NCI-H146 (cell line): ENCODE measurements at places on chromosomes 7 and 10.

DNA sequence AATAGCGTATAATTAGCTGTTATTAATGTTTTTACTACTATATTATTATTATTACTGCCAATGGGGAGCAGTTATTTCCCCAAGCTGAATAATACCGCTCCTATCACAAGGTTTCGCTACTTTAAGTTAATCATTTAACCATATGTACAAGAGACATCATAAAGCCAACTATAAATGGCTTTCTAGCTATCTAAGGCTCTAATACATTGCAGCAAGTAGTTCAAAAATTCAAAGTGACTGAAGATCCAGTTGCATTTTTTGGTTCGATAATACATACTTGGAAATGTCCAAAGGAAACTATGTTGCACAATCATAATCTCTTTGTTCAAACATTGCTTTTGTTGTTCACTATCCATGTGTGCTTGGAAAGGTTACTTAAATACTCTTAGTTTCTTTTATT, 952.0 kb upstream of the MBL2 start:
- no peak for DNase-seq

DNA sequence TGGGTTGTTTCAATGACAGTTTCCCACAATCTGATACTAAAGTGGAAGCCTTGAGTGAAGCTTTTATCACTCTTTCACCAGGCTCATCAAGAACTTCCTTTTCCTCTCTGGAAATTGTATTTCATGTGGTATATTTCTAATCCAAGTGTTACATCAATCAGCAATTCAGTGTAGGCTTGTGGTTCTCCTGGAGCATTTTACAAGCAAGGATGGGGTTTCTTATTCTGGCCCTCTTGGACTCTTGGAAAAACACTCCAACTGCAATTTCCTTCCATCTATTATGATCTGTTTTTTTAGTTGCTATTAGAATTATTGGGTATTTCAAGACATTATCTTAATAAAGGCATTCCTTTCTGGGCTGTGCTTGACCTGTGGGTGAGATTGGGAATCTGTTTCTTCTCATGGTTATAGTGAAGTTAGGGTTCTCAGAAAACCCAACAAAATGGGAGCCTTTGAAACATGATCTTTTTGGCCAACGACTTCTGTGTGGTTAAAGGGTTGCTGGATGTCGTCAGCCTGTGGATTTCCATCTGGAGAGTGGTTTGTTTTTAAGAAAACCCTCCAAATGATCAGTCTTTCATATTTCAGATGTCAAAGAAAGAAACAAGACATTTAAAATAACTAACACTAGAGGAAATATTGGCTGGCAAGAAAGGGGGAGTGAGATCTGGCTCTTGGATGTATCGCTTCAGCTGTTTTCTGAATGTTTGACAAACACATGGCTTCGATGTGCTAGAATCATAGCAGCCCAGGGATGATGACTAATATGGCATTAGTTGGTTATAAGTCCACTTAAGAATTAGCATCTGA, 540.2 kb downstream of the LRMDA start:
- DNase-seq: no peak

DNA sequence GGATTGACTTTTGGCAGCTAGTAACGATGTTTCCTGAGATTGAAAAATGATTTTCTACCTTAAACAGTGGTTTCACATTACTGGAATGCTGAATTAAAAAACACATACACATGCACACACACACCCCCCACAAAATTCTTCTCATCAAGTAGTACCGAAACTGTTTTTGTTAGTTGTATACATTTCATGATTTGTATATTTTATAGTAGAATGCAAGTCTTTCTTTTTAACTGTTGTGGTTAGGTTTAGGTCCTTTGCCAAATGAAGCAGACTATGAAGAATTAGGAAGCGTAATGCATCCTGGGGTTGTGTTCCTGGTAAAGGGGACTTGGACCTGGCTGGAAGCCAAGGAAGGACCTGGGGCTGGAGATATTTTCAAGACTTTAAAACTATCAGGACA, 505.8 kb downstream of the SUGCT start:
- DNase-seq: no peak

GRCh38 chr7:44222776-44223261, 22.0 kb downstream of the YKT6 start:
- peak; percentile 83 for DNase-seq

- DNase-seq: no peak
Observed at GRCh38 chr7:29463504-29464158, 100.0 kb upstream of the PRR15 start.

GRCh38 chr10:98268694-98269431, 869 bp upstream of the LOXL4 start:
- peak; percentile 60 for DNase-seq

DNA sequence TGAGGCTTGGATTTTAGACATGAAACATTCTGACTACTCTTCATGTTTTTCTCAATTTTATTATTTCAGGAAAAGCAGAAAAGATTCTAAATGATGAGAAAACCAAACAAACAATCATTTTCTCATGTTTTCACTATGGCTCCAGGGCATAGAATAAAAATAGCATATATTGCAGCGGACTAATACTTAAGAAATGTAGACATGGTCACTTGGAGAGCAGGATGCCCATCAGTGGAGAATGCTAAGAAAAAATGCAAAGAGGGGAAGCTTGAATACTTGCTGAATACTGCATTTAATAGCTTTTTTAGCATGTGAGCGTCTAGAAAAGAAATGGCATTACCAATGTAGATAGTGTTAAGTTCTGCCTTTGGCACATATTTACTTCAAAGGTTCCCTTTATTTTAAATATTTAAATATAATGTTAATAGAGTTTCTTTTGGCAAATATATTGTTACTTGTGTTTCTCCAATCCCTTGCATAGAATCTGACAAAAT, 107.9 kb downstream of the PPP1R17 start:
- DNase-seq: no peak

DNA sequence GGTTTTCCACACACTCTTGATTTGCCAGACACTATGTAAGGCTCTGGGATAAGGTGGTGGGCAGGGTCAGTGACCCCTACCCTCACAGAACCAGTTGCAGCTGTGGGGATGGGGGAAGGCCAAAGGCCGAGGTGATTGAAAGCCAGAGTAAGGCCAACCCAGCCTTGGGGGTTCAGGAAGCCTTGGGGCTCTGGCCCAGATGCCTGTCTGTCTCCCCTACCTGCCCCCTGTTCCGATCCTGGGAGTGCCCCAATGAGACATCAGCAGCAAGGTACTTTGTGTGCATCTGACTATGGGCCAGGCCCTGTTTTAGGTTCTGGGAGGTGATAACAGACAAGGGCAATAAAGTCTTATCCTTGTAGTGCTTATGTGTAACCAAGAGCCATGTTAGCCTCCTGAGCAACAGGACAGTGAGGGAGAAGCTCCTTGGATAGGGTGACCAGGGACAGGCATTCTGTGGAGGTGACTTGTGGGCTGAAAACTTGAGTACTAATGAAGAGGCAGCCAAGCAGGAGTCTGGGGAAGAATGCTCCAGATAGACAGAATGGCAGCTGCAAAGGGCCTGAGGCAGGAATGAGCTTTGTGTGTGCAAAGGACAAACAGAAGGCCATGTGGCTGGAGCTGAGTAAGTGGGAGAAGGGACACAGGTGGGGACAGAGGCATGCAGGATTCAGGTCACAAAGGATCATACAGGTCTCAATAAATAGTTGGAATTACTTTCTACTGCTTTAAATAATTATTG, 35.4 kb downstream of the TSPAN14 start:
- DNase-seq: no peak

DNA sequence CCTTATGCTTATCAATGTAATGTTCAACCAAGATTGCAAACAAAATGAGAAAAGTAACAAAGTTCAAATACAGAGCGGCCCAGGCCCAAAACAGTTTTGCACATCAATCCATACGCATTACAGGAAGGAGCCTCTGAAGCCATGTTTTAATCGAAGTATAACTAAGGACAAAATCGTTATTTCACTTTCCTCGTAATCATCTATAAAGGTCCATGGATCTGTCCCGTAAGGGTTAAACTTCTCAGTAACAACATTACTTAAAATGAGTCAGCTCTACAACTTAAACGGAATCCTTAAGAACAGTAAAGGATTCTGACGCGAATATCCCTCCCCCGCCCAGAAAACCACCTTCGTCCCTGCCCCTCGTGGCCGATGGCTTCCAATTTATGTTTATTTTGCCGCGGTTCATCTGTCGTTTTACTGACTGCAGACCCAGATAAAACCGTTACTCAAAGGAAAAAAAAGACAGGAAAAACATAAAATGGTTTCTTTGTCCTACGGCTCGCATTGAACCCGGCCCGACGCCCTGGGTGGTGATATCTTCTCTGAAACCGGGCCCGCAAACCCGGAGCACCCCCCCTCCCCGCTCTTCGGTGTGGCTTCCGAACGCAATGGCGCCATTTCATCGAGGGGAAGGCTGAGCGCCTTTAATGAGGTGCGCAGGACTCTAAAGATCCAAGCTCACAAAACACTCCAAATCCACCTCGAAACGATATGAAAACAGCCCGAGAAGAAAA, 1.1 kb downstream of the HNRNPA2B1 start:
- DNase-seq: peak; percentile 71

DNA sequence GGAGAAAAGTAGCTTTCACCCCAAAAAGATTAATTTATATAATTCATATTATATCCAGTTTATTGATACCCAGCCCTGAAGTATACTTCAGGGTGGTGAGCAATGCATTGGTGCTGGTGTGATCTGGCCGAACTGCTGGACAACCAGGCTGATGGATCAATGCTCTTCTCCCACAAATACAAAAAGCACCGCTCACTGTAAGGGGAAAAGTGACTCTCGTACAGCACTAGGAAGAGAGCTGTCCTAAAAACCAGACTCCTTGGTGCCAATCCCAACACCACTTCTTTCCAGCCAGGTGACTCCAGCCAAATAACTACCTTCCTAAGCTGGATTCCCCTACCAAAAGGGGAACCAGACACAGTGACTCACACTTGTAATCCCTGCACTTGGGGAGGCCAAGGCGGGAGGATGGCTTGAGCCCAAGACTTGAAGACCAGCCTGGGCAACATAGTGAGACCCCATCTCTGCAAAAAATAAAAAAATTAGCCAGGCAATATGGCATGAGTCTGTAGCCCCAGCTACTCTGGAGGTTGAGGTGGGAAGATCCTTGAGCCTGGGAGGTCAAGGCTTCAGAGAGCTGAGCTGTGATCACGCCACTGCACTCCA, 13.1 kb upstream of the TNPO3 start:
- no peak for DNase-seq

DNA sequence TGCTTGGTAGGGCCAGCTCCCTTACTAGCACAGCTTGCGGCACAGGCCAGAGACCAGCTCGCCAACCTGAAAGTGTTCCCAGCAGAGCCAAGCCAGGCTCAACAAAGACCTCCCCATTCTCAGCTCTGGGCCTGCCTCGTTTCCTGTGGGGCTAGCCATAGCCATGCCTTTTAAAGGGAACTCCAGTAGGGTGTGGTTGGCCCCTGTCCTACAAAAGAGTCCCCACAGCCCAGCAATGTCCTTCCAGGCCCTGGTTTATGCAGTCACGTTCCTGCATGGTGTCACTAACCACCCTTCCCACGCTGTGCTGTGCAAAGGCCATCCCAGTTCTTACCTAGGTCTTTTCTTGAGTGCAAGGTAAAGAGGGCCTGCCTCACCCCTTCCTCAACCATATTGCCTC, 87.8 kb upstream of the LRRC4 start:
- DNase-seq: no peak

DNA sequence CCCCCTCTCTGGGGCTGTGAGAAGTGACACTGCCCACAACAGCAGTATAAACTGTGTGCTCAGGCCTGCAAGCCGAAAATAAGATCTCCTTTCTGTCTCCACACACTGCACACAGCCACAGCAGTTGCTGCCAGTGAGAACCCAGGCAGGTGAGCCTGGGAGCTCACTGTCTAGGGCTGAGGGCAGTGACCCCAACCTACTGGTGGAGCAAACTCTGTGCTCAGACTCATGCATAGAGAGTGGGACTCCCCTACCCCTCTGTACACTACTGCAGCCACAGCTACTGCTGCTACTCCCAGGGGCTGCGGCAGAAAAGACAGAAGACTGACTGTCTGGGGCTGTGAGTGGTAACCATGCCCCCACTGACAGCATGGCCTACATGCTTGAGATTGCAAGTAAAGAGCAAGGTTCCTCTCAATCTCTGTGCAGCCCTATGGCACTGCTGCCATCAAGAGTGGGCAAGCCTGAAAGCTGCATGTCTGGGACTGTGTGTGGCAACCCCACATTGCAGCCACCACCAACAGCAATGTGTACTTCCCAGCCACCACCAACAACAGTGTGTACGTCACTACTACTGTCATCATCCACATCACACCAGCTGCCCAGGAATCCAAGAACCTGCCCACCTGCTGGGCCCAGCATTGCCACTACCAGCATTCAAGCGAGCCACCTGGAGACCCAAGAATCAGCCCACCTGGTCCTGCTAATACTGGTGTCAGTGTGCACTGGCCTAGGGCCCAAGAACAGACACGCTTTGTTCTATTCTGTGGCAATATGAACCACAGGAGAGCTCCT, 226.1 kb downstream of the XPNPEP1 start:
- no peak for DNase-seq

DNA sequence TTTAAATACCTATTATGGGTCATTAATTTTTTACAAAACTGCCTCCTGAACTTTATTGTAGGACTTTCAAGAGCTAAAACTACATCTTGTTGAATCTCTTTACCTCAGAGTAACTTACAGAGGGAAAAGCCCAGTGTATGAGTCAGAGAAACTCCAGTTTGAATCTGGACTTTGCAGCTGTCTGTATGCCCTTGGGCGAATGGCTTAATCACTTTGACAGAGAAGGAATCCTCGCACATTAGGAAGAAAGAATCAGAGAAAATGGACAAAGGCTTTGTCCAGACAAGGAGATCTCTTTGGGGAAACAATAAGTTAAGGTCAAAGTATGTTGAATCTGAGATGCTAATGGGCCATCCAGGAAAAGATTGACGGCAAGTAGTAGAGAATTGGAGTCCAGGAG, 484.2 kb upstream of the CELF2 start:
- no peak for DNase-seq

DNA sequence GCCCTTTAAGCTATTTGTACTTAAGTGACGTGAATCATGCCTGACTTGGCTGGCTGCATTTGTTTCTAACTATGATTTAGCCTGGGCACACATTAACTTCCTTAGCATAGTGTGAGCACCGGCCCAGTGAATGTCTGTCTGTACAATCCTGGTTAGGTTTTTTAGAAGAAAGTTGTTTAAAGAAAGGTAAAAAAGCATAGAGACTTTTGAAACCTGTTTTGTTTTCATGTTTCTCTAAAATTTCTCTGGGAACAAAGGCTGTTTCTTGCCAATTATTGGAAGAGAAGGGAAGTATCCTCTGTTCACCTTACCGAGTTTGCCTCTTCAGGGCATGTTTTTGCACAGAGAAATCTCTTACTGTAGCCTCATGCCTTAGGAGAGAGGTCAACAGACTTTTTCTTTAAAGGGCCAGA, 42.9 kb upstream of the MET start:
- no peak for DNase-seq

GRCh38 chr10:129852829-129853561, 111.1 kb downstream of the EBF3 start:
- no peak for DNase-seq

DNA sequence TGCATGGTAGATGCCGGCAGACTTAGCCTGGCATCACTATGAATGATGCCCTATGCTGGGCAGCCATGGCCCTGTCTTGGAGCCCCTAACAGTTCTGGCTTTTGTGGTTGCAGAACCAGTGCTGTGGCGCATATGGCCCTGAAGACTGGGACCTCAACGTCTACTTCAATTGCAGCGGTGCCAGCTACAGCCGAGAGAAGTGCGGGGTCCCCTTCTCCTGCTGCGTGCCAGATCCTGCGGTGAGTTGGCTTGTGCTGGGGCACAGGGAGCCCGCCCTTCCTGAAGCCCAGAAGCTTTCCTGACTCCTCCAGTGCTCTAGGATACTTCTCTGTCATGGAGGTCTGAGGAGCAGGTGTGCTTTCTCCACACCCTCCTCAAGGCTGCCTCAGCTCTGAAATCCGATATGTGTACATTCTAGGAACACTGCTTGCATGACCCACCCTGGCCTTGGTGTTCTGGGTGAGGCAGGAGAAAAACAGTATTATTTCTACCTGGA, 25.6 kb upstream of the SH2D4B start:
- peak; percentile 11 for DNase-seq
